Caki2 (cell line): ENCODE measurements at places on chromosomes 5 and 9.

GRCh38 chr5:81161012-81161601, 72.0 kb upstream of the CKMT2 start:
- DNase-seq = no peak

GRCh38 chr5:68727931-68728330, 365.9 kb upstream of the SLC30A5 start:
- DNase-seq = no peak

DNA sequence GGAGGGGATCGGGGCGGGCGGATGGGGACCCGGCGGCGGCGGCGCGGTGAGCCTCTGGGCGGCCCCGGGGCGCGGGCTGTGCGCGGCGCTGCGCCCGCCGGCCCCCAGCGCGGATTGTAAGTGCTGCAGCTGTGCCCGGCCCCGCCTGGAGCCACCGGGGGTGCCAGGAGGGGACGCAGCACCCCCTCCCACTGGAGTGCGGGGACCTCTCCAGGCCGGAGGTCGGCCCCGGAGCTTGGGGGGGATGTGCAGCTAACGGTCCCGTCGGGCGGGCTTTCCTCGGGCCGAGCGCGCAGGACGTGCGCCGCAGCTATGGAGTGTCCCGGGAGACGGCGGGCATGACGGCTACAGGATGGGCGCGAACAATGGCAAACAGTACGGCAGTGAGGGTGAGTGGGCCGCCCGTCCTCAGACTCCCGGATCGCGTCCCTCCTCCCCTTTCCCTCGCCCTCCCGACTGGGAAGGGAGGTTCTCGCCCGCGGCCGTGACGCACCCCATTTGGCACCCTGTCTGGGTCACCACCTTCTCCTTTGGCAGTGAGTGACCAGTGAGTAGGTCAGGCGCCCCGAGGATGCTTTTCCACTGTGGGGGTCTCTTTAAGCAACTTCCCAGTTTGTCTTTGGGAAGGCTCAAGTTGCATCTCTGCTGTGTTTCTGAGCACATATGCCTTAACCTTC, 483 bp downstream of the FBXL7 start:
- DNase-seq = peak; percentile 46

- no peak for DNase-seq
These were observed 151.6 kb upstream of the SLC30A5 start for GRCh38 chr5:68942169-68942568.

GRCh38 chr5:66828548-66829357, 232.6 kb downstream of the MAST4 start:
- peak; percentile 16 for DNase-seq

DNA sequence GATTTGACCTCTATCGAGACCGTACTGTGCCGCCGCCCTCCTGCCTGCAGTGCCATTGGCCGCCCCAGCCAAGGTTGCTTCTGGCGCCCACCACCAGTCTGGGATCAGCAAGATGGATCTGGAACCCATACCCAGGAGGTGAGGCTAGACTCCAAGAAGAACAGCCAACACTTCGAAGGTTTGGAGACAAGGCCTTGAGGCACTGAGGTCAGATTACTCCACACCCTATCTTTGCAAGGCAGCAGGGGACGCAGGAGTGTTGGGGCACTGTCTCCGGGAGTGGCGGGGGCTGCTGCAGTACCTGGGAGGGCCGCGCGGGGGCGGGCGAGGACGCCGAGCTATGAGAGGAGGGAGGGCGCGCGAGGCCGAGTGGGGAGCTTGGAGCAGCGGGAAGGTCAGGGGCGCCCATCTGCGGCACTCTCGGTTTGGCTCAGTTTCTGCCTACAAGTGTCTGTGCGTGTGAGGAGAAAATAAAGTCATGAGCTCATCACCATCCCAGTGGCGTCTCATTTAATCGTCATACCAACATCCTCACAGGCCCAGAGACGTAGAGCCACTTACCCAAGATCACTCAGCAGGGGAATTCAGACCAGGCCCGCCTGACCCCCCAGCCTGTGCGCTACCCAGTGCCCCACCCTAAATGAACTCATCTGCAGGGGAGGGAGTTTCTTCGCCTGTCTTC, 20.5 kb upstream of the PSD2 start:
- DNase-seq = no peak

DNA sequence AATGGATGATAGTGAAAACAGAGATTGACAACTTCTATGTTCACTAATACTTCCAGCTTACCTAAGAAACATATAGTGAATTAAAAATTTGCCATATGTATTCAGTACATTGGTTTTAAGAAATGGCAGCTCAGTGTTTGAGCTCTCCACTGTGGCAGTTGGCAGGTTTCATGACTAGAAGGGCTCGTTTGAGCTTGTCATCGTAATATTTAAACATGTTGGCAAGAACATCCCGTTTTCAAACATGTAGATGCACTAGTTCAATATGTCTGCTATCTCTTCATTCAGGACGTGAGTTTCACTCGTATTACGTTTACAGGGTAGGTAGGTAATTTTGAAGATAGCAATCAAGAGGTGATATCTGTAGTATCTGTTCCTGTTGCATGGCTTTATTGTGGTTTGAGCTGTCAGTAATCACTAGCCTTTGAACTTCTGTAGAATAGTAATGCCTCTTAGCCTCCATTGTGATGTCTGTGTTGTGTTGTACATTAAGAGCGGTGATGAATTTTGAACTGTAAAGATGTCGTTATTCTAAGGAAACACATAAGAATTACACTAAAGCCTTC, 74.8 kb downstream of the NLN start:
- DNase-seq = no peak

DNA sequence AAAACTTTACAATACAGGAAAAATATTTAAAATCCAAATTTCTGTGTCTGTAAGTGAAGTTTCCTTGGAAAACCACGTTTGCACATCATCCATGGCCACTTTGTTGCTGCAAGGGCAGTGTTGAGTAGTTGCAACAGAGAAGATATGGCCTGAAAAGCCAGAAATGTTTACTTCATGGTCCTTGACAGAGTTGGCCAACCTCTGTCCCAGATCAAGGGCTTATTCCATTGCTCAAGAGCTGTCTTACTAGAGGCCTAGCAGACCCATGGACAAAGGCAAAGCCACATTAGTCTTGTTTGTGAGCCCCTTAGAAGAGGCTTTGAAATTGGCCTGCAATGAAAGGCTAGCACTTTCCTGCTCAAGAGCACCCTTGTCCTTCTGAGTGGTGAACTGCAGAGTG, 119.4 kb downstream of the GAS1 start:
- no peak for DNase-seq

DNA sequence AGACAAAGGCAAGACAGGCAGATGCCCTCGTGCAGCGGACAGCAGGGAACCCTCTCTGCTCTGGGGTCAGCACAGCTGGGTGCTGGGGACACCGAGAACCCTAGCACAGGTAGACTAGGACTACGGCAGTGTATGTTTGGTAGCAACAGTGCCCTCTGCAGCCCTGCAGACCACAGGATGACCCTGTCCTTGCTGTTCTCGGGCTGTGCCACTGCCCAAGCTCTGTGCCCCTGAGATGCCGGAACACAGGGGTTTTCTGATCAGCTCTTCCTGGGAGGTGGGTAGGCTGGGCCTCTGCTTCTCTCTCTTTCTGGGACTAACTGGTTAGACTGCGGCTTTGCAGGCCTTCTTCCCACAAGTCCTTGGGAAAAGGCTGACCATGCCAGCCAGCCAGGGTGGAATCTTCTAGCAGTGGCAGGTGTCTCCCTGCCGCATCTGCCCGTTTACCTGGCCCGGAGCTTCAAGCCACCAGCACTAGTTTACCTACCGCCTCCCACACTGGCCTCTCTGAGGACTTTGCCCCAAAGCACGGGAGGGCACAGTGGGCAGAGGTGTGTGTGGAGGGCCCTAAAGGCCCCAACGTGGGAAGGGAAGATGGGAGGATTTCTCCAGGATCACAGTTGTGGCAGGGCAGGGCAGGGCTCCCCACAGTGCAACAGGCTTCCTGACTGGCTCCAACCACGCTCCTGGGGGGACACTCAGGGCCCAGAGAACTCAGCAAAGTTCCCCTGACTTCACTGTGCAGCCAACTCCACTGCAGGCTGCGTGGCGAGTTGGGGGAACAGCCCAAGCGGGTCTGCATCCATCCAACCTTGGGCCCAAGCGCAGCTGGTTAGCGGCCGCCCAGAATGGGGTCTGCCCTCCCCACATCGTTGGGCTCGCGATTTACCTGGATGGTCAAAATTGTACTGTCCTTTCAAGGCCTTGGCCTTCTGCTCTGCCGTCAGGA, 1.2 kb downstream of the UCK1 start:
- DNase-seq = no peak

GRCh38 chr9:117869712-117870111, 165.5 kb downstream of the TLR4 start:
- DNase-seq = no peak

DNA sequence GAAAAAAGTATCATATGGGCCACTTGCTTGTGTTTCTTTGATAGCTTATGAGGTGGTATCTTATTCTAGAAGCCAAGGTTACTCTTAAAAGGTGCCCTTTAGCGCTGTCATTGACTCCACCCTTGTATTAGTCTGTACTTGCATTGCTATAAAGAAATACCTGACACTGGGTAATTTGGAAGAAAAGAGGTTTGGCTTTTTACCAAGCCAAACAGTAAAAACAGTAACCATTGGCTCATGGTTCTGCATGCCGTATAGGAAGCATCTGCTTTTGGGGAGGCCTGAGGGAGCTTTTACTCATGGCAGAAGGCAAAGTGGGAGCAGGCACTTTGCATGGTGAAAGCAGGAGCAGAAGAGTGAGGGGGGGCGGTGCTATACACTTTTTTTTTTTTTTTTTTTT, 87.4 kb downstream of the TEK start:
- DNase-seq = no peak

DNA sequence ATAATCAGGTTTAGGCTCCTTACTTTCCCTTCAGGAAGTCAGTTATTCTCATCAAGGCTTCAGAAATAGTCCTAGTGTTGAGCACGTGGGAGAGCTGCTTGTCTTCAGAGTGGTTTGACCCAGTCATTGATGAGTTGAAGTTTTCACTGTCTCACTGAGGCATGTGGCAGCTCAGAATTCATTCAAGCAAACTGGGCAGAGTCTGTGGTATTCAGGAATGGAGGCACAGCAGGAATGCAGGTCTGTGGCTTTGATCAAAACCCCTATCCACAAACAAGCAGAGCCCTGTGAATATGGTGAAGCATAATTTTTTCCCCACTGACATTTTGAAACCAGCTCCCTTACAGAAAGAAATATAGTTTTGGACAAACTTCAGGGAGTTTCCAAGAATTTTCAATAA, 207.3 kb downstream of the CD180 start:
- DNase-seq = no peak
